ENCODE measurements at places on chromosomes 1 and 21.
A peak's percentile ranks its signal among the peaks of the same experiment; 100 is the strongest.

GRCh38 chr1:201356236-201356635, 21.2 kb downstream of the TNNT2 start:
- DNase-seq = no peak

DNA sequence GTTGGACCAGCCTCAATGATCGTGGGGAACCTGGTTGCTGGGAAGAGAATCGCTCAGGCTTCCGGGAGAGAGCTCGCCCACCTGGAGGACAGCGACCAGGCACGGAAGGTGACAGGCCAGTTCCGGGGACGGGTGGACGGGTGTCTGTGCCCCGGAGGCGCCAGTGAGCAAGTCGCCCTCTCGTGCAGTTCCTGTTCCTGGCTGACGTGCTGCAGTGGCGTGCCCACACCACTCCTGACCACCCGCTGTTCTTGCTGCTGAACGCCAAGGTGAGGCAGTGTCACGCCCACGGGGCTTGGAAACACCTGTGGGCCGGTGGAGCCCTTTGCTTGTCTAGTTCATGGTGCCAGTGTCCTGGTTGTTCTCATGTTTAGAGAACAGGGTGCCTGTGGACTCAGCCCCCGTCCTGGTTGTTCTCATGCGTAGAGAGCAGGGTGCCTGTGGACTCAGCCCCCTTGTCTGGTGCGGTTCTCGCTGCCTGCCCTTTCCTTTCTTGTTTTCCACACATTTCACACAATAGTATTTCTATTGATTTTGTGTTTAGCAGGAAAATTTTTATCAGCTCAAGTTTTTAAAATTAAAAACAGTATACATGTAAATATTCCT, 53.1 kb downstream of the S100B start:
- DNase-seq = no peak

DNA sequence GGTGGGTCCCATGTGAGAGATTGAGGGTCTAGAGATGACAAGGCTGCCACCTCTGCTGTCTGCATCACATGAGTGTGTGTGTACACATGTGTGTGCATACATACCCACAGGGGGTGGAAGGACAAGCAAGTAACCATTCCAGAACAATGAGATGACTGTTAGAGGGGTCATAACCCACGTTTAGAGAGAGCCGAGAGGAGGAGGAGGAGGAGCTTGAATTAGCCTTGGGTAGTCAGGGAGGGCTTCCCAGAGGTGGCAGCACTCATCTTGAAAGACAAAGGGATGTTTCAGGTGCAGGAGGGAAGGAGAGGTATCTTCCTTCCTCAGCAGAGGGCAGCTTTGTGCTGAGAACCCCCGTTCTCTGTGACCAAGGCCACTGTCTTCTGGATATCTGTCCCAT, 21.3 kb downstream of the TNFRSF1B start:
- DNase-seq = no peak

DNA sequence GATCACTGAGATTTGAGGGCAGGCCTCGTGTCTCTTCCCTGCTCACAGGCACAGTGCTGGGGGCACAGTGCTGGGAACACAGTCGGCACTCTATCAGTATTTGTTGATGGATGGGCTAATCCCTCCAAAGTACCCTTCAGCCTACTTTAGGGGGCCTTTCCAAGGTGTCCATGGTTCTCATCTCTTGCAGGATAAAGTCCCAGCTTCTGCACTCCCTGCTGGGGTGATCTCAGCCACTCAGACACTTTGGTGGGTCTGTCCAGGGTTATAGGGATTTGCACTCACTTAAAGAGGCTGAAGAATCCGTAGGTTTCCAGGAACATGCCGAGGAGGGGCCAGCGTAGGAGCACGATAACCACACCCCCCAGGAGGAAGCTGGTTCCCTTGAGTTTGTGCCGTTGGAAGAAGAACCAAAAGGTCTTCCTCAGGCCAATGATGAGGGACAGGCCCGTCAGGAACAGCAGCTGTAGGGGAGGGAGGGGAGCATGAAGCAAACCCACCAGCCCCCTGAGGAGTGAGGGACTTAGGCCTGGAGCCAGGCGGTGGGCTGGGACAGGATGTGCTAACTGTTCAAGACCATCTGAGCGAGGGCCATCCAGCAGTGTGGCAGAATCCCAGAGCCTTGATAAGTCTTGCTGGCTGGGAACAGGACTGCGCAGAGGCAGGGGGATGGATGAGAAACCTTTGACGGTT, 5.2 kb upstream of the KISS1 start:
- no peak for DNase-seq

DNA sequence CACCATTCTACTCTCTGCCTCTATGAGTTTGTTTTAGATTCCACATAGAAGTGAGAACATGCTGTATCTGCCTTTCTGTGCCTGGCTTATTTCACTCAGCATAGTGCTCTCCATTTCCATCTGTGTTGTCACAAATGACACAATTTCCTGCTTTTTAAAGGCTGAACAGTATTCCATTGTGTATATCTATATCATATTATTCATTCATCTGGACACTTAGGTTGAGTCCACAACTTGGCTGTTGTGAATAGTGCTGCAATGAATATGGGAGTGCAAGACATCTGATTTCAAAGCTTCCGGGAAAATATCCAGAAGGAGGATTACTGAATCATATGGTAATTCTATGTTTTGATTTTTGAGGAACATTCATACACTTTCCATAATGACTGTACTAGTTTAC, 20.1 kb upstream of the DONSON start:
- DNase-seq = no peak

- DNase-seq = no peak
These were observed 209.9 kb downstream of the GRIK3 start for GRCh38 chr1:36824390-36824861.

DNA sequence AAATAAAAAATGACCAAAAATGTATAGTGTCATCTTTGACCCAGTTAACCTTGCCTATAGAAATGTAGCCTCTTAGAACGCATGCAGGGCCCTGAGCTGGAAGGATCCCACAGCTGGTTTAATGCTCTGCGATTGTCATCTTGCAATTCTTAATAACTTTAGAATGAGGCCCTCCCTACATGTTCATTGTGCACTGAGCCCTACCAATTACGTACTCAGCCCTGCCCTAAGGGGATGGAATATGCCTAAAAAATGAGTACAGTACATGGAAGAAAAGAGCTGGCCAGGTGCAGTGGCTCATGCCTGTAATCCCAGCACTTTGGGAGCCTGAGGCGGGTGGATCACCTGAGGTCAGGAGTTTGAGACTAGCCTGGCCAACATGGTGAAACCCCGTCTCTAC, 57.8 kb upstream of the BCAR3 start:
- peak; percentile 81 for DNase-seq

DNA sequence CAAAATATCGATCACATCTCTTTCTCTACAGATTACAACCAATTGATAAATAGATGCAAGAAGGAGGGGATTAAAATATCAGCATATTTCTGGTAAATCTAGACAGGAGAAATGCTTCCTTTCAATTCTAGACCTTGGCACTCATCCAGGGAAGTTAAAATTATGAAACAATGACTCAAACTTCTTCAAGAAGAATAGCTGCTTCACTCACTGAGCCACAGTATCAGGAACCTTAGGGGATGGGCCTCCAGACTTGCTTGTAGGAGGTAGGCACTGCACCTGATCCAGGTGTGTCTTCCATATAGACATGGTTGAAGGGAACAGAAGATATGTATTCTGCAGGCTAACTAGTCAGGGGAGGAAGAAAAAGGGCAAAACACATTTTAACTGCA, 9.8 kb downstream of the SLAMF7 start:
- no peak for DNase-seq

DNA sequence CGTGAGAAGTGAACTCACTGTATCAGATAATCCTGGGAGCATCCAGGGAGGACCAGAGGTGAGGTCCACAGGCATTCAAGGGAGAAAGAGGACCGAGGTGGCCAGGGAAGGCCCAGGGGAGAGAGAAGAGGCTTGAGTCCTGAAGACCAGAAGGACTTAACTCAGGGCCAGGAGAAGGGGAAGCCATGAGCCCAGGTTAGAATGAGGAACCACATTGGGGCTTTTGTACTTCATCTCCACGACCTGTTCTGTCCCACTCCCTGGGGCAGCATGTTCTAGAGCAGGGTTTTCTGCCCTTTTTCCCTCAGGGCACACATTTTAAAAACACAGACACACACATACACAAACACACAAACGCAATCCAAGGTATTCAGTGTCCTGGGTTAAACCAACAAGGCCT, 8.4 kb downstream of the LGR6 start:
- no peak for DNase-seq

GRCh38 chr1:203426366-203426765, 49.2 kb upstream of the PRELP start:
- DNase-seq = no peak

DNA sequence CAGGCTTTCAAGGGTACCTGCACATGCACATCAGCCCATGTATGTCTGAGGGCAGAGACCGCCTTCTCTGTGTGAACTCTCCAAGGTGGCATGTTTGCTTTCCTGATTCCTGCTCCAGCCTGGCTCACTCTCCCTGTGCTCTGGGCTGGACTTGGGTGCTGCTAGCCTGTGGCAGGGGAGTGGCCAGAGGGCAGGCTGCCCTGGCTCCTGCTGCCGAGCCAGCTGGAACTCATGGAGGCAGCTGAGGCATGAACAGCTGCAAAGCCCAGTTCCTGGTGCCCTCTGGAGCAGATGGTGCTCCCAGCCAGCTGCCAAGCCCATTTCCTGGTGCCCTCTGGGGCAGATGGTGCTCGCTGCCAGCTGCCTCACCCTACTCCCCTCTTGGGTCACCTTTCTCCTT, 7.6 kb downstream of the UBL4B start:
- DNase-seq = no peak

GRCh38 chr1:199452627-199453026, 574.9 kb upstream of the NR5A2 start:
- no peak for DNase-seq

- no peak for DNase-seq
These were observed 2.2 kb downstream of the NUAK2 start for GRCh38 chr1:205319081-205320018.

DNA sequence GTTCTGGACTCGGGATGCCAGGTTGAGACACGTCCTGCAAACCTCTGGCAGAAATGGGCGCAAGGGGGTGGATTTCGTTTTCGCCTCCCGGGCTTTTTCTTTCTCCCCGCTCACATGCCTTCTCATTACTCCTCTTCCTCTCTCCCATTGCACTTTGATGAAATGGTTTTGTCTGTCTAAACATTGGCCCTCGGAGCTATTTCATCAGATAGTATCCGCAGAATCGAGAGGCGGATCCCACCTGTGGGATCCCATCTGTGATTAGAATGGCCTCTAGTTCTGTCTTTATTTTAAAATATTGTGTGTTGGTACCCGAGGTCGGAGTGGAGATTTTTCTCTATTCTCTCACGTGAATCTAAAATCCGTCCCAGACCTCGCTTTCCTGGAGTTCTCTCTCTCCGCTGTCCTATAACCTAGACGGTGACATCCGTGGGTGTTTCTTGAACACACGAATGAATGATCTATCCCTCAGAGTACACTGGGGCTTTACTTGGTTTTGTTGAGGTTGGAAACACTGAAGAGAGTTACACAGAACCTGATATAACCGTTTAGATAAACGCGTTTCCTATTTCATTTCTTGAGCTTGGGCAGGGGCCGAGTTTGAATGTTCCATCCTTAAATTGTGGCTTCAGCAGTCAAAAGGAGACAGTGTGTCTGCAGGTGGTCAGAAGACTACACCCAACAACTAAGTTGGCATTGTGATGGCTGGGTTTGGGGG, 2.0 kb downstream of the EDARADD start:
- DNase-seq = no peak

- no peak for DNase-seq
These were observed 59.4 kb upstream of the POU2F1 start for GRCh38 chr1:167161242-167161641.

GRCh38 chr1:207084701-207085180, 3.9 kb upstream of the C4BPB start:
- DNase-seq = peak; percentile 56

- DNase-seq = no peak
These were observed 56.9 kb downstream of the CD34 start for GRCh38 chr1:207854001-207854400.

- DNase-seq = no peak
These were observed 473.1 kb downstream of the PCP4 start for GRCh38 chr21:40340357-40340756.
